ENCODE measurements at places on chromosomes 7 and 10.
A peak's percentile ranks its signal among the peaks of the same experiment; 100 is the strongest.

- DNase-seq, result no peak
Measured at GRCh38 chr7:8277394-8277982, 15.5 kb upstream of the ICA1 start.

DNA sequence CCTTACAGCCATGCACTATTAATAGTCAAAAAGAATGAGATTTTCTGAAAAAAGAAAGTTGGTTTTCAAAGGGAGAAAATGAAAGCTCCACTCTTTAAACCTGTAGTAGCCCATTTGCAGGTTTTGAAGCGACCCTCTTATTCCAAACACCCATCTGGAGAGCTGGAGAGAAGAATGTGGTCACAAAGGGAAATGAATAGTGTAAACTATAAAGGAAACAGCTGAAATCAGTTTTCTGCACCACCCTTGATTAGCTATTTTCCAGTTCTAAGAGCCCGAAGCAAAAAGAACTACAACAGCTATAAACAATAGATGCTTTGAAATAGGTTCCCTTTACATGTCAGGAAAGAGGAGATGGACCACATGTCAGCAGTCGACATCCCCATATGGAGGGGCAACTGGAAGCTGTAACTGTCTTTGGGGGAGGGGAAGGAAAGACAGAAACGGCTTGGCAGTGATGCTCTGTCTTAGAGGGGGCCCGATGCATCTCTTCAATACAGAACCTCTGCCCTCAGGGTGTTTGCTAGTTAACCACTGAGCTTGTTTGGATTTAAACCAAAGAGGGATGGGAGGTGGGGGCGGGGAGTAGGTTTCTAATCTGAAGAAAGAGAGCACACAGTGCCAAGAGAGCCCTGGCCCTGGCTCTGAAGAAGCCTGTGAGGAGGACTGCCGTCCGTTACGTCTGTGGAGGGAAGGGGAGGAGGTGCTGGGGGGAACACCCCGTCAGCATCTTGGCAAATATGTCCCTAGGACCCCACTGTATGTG, 55.3 kb downstream of the CPVL start:
- DNase-seq, result no peak

DNA sequence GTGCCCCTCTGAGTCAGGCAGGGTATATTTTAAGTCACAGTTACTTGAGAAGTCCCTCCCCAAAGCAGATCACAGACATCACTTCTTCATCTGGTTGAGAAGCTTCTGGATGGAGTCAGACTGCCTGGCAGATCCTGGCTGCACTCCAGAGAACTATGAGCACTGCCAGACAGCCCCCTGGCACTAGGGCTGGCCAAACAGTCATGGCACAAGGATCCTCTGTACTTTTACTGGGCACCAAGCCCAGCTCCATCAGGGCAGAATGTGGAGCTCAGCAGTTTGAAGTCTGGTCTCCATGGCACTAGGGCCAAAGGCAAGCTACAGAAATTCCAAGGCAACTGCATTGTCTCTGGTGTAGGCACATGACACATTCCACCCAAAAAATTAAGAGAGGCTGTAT, 162.1 kb downstream of the NRG3 start:
- no peak for DNase-seq

DNA sequence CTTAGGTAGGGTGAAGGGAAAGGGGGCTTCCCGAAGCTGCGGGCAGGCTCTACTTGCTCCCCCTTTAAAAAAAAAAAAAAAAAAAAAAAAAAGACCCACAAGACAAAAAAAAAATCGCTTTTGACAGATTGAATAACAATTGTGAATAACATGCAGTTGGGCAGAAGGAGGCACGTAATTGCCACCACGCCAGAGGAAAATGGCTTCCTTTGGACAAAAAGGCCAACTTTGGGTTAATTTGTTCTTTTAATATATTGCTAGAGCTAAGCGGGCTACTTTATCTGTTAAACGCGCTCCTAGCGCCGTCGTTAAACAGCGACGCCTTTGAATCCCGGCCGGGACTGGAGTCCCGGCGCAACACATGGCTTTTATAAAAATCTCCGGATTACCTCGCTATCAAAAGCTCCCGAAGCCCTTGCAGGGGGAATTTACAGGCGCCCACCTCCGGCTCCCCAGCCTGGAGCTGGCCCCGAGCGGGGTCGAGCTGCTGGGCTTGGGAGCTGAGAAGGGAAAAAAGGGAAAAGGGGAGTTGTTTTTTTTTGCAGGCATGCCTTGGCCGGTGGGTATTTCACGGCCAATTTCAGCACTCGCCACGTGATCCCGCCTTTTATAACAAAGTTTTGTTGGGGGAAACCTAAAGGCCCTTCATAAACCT, 1.2 kb downstream of the HOXA11 start:
- no peak for DNase-seq

GRCh38 chr10:97566336-97566996, 6.1 kb upstream of the ANKRD2 start:
- DNase-seq, result no peak

DNA sequence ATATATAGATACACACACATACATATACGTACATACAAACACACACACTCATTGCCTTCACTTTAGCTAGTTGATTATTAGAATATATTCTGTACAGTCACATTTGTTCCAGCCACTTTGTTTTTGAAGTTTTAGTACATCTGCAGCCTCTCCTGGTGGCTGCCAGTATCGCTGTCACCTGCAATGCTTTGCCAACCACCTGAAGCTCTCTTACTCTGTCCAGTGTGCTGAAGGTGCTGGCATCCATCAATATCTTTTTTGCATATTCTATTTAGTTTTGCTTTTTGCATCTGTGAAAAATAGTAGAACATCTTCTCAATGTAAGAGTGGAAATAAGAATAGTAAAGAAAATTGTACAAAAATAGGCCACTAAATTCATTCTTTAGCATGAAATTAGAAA, 388.6 kb downstream of the EXOC4 start:
- DNase-seq, result no peak

DNA sequence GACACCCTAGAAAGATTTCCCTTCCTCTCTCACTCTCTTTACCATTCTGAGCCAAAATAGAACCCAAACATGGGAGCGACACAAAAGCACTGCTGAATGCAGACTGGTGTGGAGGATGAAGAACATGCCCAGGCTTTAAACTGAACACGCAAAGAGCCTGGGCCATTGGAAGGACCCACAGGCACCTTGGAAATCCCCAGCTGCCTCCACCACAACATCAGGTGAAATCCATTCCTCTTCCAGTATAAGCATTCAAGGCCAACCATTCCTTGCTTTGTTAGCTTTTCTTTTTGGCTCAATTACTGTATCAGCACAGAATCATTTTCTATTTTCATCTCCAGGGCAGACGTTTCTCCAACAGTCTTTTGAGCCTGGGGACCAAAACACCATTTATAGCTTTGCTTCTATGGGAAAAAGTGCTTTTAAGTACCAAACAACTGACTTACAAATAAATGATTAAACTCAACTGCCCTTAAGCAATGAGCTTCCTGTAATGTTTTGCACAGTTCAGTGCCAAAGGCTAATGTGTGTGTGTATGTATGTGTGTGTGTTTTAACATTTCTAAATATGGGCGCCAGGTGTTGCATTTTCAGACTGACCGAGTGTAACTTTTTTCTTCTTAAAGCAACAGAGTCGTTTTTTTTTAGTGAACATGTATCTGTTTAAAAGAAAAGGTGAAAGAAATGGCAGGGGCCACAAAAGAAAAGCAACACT, 16.2 kb upstream of the BLNK start:
- no peak for DNase-seq

- no peak for DNase-seq
Measured at GRCh38 chr7:83806538-83806937, 157.6 kb upstream of the SEMA3E start.

DNA sequence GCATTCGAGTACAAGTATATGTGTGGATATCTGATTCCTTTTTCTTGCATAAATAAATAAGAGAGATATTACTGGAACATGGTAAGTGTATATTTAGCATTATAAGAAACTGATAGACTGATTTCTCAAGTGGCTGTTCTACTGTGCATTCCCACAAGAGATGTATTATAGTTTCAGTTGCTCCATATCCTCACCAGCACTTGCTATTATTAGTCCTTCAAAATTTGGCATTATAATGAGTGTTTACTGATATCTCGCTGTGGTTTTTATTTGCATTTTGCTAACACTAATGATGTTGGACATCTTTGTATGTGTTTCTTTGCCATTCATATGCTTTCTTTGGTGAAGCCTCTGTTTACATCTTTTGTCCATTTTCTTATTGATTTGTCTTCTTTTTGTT, 4.4 kb upstream of the CLRN3 start:
- DNase-seq, result no peak

DNA sequence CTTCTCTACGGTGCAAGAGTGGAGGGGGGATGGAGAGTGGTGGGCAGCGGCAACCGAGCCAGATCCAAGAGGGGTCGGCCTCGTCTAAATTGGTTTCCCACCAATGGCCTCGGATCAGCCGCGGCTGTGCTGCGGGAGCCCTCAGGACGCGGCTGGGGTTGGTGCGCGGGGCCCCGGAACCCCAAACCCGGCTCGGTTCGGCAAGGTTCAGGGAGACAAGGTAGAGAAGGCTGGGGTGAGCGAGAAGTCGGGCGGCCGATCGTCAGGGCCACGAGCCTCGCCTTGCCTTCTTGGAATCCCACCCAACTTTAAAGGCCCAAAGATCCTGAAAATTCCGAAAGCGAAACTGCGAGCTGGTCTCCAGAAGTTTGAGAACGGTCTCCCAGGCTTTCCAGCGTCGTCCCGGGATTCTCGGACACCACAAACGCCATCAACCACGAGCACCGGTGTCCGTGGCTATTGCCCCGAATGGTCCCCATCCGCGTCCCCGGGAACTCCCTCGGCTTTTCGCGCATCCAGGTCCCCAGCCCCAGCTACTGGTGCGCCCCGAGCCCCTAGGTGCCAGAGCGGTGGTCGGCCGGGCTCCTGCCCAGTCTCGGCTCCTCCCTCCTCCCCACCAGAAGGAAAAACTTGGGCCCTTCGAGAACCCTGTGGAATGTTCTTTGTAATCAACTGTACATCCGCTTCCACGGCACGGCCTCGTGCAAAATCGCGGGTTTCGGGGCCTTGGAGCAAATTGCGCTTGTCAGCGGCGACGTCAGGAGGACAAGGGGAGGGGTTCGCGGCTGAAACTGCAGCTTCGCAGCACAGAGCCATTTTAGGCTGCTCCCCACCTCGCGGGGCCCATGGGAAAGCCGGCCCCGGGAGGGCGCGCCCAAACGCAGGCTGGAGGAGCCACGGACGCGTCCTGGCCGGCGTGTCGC, 3.2 kb downstream of the SFMBT2 start:
- DNase-seq, result peak; percentile 36

DNA sequence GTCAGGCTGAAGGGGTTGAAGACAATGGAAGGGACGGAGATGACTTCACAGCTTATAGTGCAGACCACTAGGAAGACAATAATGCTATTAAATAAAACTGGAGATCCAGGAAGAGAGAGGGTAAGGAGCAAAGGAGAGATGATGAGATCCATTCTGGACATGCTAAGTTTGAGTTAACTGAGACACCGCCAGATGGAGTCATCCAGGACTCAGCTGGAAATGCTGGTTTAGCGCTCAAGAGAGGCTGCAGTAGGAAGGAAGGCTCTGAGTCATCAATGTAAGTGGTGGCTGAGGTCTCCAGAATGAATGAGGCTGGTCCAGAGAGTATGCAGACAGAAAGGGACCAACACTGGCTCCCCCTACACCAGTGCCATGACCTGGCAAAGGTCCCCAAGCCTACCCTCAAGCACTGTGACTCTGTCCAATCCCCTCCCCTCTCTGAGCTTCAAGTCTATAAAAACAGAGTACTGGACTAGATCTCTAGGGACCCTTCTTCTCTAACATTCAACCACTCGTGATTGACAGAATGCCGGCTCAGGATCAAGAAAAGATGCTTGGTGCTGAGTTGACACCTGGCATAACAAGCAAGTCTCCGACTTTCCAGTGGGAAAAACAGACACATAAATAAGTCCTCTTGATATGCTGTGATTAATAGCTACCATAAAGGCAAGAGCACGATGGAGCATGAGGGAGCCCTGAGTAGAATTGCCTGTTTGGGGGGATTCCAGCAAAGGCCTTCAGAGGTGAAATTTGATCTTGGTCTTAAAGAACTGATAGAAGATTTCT, 8.9 kb downstream of the GFRA1 start:
- no peak for DNase-seq
